ENCODE measurements at places on chromosomes 5 and 9.

DNA sequence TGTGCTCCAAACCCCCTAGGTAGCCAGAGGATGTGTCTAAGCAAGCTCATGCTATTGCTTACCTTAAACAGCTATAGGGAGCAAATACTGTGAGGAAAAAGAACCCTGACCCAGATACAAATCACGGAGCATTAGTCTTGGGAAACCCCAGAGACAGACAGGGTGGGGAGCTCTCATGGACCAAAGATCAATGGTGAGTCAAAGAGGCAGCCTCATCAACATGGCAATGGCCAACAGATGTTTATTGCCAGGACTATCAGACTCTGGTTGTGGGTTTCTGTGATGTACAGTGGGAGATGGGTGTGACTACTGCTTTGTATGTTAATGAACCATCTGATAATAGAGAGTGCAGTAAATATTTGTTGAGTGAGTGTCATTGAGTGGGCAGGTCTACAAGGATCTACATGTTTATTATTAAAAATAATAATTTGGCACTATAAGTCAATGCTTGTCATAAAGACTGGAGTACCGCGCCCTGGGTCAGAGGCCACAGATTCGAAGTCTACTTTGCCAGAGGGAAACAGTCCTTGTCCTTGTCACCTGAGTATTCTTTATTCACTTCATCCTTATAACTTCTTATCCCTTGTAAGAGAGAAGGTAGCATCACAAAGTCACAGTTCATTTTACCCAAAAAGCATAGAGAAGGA lies 56.5 kb upstream of the RAI14 start:
- DNase-seq = no peak

- DNase-seq = no peak
Observed at GRCh38 chr9:126675147-126675467, 61.4 kb downstream of the LMX1B start.

DNA sequence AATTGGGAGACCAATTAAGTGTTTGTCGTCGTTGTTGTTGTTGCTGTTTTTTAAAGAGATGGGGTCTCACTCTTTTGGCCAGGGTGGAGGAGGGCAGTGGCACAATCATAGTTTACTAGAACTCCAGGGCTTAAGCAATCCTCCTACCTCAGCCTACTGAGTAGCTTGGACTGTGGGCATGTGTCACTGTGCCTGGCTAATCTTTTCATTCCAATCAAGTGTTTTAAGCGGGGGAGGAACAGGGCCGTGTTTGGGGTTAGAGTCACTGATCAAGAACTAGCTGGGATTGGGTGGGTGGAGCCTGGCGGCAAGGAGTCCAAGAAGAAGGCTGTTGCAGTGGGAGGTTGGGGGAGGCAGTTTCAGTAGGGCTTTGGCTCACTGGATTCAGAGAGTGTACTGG lies 13.8 kb downstream of the SNX30 start:
- peak; percentile 63 for DNase-seq

DNA sequence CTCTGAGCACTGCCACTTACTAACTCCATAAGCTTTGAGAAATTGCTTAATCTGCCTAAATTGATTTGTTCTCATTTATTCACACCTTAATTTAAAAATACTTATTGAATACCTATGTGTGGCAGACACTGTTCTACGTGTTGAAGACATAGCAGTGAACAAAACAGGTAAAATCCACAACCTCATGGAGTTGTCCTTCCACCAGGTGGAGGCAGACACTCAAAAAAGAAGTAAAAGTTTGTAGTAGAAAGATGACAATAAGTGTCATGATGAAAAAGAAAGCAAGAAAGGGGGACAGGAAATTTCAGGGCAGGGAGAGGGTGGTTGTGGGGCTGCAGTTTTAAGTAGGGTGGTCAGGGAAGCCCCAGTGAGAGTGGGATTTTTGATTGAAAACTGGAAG lies 94.9 kb downstream of the SREK1 start:
- DNase-seq = no peak

DNA sequence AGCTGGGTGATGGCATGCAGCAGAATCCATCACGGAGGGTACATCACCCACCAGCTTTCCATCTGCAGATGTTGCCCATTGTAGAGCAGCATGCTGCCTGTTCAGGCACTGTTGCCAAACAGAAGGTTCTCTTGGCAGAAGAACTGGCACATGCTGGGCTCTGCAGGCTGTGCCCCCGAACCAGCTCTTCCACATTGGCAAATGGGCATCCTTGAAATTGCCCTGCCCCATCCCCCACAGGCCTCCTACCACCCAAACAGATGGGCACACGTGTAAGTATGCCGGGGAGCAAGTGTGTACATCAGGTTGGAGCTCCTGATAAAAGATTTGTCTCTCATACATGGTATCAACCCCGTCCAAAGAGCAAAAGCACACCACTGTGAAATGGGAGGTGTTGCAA lies 220.3 kb upstream of the TAS2R1 start:
- no peak for DNase-seq
